ENCODE measurements at places on chromosomes 12 and 14.

DNA sequence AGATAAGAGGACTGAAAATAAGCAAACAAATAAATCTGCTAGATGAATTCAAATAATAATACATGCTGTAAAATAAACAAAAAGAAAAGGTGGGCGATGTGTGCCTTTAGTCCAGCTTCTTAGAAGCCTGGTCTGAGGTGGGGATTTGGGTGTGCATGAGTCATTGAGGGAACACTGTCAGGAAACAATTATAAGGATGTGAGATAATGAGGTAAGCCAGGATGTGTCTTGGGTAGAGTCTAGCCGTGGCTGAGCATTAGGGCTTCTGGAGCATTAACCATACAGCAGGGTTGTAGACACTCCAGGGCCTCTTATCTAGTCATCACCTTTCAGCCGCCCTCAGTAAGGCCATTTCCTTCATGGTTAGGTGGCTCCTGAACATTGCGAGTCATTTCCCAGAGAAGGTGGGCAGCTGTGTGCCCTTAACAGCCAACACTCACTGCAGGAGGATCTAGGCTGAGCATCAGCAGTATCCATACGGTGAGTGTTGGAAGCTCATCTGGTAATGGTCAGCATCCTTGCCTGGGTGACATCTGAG, 405.6 kb downstream of the GLT1D1 start:
- DNase-seq, result no peak

- peak; percentile 36 for DNase-seq
These were observed 11.8 kb downstream of the COPS7A start for GRCh38 chr12:6735448-6736191.

- no peak for DNase-seq
These were observed 24.2 kb upstream of the RNASE3 start for GRCh38 chr14:20866963-20867362.

DNA sequence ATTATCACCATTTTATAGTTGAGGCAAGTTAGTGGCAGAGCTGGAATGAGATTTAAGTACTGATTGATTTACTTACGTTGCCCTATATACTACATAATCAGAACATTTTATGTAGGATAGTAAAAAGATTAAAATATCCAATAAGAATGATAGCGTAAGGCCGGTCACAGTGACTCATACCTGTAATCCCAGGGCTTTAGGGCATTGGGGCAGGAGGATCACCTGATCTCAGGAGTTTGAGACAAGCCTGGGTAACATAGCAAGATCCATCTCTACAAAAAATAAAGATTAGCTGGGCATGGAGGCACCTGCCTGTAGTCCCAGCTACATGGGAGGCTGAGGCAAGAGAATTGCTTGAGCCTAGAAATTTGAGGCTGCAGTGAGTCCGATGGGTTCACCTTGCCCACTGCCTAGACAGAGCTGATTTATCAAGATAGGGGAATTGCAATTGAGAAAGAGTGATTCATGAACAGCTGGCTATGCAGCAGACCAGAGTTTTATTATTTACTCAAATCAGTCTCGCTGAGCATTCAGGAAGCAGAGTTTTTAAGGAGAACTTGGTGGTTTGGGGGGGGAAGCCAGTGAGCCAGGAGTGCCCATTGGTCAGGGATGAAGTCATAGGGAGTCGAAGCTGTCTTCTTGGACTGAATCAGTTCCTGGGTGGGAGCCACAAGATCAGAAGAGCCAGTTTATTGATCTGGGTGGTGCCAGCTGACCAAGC, 24.7 kb upstream of the SGPP1 start:
- DNase-seq, result no peak

GRCh38 chr12:93699271-93700145, 22.3 kb downstream of the CRADD start:
- DNase-seq, result no peak

DNA sequence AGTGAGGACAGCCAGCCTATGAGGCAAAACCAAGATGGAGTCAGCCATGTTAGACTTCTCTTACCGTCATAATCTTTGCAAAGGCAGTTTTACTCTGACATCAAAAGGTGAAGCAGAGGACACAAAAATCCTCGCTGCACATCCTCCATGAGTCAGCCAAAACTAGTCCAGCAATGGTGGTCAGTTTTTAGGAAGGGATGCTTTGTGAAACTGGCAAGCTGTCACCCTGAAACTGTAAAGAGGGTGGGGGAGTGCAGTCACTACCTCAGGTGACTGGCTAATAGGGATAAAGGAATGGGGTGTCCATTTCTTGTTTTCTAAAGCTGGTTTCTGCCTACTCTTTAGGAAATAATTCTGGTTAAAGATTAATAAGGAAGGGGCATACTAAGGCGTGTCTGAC, 5.4 kb upstream of the CIPC start:
- DNase-seq, result no peak

GRCh38 chr12:19518209-19518608, 78.9 kb downstream of the AEBP2 start:
- no peak for DNase-seq

- DNase-seq, result no peak
These were observed 59.7 kb downstream of the SLC38A1 start for GRCh38 chr12:46209170-46209569.

- DNase-seq, result no peak
These were observed 36.5 kb upstream of the DYNC1H1 start for GRCh38 chr14:101927859-101928258.

DNA sequence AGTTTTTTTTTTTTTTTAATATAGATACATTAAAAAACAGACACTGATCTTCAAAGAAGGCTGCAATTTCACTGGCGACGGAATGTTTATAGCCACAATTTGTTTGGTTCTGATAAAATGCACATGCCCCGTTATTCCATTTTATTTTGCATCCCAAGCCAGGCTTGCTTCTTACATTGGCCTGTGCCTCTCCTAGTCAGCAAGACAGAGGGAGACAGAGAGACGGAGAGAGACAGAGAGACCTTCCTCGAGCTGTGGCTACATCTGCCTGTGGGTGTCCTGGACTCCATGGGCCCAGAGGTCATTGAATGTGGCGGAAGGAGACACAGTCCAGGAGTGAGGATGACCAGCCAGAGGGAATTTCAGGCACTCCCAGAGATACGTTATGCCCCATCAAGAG, 926.6 kb downstream of the VRK1 start:
- DNase-seq, result no peak

- DNase-seq, result no peak
These were observed 143.9 kb upstream of the NAV3 start for GRCh38 chr12:77686760-77687159.

GRCh38 chr14:61872452-61872851, 110.2 kb downstream of the SNAPC1 start:
- no peak for DNase-seq

- no peak for DNase-seq
These were observed 716.7 kb downstream of the VRK1 start for GRCh38 chr14:97513891-97514290.

DNA sequence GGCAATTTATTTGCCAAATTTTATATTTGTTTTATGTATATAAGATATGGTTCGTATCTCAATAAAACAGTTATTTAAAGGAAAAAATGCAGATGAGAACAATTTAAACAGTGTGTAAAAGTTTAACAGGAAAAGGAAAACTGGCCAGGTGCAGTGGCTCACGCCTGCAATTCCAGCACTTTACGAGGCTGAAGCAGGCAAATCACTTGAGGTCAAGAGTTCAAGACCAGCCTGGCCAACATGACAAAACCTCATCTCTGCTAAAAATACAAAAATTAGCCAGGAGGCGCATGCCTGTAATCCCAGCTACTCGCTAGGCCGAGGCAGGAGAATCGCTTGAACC, 22.3 kb downstream of the G2E3 start:
- no peak for DNase-seq

DNA sequence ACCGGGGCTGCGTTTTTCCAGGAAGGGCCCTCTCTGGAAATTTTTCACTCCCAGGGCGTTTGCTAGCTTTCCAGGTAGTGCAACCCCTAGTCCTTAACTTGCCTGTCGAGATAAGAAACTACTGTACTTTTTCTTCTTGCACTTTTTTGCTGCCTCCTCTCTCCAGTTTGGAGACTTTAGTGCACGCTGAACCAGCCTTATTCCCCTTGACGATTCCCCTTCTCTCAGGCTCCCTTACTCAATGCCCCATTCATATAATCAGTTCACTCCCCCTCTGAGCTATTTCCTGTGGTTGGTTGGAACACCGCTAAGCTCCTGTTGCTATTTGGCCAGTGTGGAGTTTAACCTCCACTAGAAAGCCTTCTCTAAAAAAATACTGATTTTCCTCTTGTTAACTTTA, 682 bp downstream of the CREBL2 start:
- peak; percentile 42 for DNase-seq

GRCh38 chr12:71333418-71333817, 106.2 kb upstream of the LGR5 start:
- no peak for DNase-seq

DNA sequence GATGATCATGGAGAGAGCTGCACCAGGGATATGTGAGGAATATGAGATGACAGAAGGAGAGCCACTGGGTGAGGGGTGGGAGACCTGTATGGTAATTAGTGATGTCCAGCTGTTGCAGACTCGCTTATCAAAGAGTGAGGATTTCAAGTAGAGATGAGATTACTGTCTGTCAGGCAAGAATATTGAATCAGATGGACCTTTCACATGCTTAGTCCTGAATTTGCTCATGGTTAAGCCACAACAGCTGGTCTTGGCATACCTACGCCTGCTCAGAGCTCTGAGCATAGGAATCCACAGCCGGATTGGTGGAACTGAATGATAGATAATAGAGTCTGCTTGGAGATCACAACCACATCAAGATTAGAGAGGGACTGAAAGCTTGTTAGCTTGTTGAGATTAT, 115.2 kb upstream of the ARHGAP5 start:
- DNase-seq, result no peak

DNA sequence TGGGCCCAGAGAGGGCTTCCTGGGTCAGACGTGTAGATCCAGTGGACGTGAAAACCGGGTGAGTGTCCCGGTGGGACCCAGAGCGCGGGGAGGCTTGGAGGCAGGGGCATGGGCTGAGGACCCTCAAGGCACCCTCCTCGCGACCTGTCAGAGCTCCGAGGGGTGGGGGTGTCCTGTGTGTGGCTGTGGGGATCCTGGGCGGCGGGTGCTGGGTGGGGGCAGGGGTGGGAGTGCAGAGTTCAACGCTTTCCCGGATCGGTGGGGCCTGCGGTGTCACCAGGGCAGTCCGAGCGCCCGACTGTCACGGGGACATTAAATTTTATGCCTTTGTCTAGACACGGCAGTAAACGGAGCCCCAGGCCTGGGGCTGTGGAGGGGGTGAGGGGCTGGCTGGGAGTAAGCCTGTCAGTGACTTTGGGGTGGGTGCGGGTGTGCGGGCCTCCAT, 1.0 kb downstream of the TMEM121 start:
- DNase-seq, result no peak

GRCh38 chr14:51335961-51336723, 96.1 kb downstream of the TMX1 start:
- DNase-seq, result no peak

- DNase-seq, result no peak
These were observed 186.5 kb downstream of the NELL2 start for GRCh38 chr12:44689587-44689986.

DNA sequence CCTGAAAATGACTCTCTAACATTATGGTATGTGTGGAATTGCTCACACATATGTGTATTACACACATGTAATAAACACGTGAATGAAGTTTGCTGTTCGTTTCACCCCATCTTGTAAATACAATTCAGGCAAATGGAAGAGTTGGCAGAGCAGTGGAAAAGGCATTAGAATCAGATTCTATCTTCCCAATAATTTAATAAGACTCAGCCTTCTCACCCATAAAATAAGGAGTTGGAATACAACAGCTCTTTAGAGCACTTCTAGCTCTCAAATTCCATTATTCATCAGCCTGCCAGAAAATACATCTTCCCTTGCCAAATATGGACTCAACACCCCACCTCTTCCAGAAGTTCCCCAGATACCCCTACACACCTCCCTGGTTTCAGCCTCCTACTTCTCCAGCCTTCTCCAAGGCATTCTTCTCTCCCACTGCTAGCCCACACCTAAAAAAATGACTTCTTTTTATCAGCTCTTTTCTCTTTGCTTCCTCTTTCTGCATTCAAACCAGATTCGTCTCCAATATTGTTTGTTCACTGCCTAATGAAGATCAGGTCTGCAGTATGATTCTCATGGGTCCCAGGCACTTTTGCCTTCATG, 66.2 kb upstream of the DYRK2 start:
- no peak for DNase-seq

DNA sequence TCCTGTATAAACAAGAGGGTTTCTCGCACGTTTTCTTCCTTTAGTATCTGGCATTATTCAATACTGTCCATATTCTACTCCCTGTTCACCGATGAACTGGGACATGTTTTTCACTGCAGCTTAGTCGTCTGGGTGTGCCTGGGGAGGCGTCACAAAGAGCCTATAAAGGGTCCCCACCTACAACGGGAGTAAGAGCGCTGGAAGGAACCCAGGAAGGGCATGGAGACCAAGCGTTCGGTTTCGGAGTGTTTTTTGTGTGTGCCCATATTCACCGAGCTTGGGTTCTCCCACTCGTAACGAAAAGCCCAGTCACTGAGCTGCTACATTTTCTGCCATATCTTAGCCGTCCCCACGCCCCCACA, 592 bp upstream of the USP15 start:
- no peak for DNase-seq
